CMK (cell line): ENCODE measurements at places on chromosomes 12 and 14.

GRCh38 chr12:78331181-78331580, 500.5 kb downstream of the NAV3 start:
- DNase-seq: no peak

DNA sequence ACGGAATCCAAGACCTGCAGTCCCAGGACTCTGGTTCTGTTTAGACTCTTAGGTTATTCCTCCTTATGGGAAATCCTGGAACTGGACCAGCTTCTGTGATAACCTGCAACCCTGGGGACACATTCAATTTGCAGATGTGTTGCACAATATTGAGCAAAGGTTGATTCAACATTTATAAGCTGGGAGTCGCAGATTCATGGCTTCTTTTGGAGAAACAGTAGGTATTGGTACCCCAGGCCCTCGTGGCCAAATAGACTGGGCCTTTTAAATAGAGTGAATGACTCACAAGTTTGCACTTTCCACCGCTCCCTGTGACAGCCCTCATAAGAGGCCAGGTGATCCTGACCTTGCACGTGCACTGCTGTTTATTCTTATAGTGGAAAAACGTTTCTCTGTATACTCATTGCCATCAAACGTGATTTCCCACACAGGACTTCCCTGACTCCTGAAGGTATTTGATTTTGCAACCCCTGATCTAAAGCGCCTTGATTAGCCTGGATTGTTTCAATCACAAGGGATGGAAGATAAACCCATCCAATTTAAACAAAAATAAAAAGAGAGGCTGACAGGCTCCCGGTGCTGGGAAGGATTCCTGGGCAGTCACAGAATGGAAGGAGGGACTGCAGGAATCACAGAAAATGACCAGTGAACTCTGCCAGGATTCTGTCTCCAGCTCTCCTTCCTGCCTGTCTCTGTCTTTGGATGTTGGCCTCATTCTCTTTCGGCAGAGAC, 98.0 kb downstream of the VCPKMT start:
- no peak for DNase-seq

GRCh38 chr14:25086821-25087396, 37.0 kb upstream of the STXBP6 start:
- no peak for DNase-seq

DNA sequence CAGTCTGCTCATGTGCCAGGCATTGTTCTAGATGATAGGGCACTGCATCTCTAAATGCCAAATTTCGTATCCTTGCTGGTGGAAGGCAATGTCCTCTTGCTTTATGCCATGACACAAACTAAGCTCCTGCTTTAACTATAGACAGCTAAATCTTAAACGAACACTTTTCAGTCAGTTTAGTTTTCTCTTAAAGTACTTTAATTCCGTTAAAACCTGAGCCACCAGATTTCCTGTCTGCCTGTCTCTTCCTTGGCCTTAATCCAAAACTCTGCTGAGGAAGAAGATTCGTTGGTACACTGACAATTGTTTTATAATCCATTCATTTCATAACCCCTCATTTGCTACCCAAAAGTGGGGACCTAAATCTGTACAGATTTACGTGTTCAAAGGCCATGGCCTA, 194.4 kb upstream of the BCL2L14 start:
- no peak for DNase-seq

DNA sequence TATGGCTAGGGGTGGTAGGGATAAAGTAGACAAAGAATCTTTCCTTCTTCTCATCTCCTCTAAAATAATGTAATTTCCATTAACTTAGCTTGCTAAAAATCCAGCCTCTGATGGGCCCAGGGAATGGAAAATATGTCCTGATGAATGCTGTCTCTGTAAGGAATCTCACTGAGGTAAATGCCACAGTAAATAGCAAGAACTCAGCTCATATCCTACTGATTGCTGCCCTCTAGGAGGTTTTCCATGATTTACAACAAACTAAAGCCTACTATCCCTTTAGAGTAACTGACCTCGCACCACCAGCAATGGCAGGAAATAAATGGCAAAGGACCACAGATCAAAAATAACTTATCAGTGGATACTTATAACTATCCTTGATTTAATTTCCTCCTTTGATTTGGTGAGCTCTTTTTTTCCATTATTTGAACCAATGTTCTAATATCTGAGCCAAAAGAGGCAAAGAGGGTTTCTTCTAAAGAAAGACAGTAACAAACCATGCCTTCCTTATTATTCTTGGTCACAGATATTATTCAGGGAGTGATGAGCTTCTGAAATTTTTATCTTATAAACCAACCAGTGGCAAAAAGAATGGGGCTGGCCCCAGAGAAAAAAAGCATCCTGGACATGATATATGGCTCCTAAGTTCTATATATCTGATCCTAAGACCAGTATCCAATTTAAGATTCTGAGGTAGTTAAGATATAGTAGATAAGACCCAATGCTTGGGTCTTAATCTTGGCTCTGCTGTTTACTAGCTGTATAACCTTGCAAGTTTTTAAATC, 43.8 kb downstream of the SENP1 start:
- no peak for DNase-seq

GRCh38 chr14:51630987-51631386, 20.7 kb upstream of the FRMD6 start:
- no peak for DNase-seq
